ENCODE measurements at places on chromosomes 7 and 10.

DNA sequence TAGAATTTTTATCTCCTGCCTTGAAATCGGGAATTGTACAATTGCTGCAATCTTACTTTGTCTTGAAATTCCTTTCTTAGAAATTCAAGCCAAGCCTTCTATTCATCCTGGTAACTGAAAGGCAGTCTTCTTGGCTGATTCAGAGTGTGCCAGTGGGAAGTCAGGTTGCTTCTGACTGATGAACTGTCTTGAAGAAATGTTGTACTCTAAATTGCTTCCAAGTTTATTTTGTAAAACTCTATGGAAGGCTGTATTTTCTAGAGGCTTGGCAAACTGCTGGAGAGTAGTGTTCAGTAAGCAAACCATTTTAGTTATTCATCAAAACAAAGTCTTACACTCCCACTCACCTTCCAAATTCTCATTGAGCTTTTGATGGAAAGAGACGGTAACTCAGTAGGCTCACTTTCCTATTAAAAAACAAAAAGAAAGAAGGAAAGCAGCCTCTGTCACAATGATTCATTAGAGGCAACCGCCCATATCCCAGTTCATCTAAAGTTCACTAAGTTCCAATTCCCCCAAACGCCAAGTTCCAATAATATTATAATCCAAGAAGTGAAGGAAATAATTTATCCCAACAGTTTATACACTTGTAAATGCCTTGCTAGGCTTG is 187.9 kb upstream of the MALRD1 start:
- no peak for DNase-seq

DNA sequence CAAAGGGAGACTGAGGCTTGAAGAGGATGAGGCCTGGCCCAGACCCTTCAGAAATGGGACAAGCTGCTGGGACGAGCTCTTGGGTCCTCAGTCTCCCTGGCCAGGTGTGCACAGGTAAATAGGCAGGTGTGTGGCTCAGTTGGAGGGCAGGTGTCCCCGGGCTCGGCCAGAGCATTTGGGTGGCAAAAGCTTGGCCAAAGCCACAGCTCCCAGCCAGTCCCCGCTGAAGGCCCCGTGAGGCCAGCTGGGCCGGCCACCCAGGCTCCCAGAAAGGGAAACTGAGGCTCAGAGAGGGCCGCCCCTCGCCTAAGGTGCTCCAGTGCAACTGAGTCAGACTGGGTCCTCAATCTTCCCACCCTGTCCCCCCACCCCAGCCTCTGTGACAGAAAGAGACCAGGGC is 37.3 kb downstream of the MICALL2 start:
- no peak for DNase-seq

GRCh38 chr10:22604344-22605126 is 109.8 kb downstream of the PIP4K2A start:
- no peak for DNase-seq

- no peak for DNase-seq
Measured at GRCh38 chr10:87605628-87606251, 53.9 kb upstream of the PAPSS2 start.

DNA sequence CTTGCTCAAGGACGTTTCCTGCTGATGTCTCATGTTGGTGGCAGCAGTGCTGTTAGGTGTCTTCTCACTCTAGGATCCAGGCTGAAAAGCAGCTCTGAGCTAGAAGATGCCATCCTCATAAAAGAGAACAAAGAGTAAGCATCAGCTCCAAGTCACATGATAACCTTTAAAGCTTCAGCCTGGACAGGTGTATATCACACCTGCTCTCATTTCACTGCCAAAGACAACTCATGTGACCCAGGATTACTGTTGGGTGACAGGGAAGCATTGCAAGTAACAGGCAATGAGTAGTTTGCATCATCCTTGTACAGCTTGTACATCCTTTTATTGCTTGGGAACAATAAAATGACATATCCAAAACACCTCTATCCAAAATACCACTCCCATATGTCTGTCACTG is 423.4 kb upstream of the DPP6 start:
- DNase-seq, result no peak

- no peak for DNase-seq
Measured at GRCh38 chr10:130808686-130809085, 502.8 kb downstream of the TCERG1L start.

GRCh38 chr10:125157505-125157904 is 2.9 kb downstream of the CTBP2 start:
- DNase-seq, result no peak

DNA sequence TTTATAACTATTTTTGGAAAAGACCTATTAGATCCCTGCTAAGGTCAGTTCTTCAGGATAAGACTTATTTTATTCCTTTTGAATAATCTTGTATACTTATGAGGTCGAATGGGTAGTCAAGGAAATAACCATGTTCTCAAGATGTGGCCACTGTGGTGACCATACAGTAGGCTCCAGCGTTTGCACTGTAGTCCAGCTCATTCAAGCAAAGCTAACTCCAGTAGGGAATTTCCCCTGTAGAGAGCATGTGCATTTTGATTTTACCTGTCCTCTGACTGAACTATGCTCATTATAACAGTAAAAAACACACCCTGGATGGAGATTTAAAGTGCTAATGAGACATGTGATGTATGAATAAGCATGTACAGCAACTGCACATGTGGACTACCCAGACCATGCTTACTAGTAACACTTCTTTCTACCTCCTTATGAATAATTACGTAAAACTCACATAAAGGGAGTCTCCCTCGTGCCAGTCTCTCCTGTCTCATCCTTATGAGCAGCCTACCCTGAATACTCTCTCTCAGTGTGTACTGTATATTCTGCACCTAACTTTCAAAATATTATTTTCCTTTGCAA is 32.4 kb upstream of the SEMA3E start:
- no peak for DNase-seq

DNA sequence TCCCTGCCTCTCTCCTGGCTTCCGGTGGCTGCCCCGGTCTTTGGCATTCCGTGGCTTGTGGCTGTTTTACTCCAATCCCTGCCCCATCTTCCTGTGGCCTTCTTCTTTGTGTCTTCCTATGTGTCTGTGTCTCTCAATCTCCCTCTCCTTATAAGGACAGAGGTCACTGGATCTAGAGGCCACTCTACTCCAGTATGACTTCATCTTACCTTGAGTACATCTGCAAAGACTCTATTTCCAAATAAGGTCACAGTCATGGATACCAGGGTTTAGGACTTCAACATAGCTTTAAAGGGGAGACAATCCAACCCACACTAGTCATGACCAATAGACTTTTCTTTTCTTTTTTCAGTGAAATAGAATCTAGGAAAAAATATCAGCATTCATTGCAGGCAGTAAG is 153.3 kb upstream of the INSYN2A start:
- no peak for DNase-seq

DNA sequence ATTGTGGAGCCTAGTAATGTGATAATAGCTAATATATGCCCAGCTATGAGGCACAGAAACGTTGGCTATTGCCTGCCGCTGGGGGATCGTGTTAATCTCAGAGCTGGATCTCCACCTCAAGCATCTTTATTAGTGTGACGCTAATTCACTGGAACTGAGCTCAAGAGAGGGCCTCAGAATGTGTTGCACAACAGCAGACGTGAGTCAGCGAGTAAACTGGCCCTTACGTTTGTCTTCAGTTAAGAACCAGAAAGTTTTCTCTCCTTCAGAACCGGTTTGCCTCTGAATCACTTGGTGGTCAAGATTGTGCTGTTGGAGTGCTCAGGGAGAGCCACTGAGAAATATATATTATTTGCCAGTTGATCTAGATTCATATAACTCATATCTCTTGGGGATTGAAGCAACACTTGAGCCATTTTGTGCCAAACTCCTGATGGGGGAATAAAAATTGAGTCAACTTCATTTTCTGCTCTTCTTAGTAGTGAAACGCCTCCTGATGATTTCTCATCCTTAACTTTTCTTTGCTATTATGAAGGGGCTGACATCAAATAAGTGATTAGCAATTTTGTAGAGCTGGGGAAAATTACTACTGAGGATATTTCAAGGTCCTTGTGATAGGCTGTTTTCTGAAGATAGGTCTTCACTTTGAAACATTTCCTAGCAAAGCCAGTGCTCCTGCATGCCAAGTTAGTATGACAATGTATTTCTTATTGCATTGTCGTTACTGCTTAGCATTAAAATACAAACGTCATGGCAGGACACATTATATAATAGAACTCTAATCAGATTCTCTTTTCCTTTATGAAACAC is 22.3 kb downstream of the BZW2 start:
- DNase-seq, result no peak

DNA sequence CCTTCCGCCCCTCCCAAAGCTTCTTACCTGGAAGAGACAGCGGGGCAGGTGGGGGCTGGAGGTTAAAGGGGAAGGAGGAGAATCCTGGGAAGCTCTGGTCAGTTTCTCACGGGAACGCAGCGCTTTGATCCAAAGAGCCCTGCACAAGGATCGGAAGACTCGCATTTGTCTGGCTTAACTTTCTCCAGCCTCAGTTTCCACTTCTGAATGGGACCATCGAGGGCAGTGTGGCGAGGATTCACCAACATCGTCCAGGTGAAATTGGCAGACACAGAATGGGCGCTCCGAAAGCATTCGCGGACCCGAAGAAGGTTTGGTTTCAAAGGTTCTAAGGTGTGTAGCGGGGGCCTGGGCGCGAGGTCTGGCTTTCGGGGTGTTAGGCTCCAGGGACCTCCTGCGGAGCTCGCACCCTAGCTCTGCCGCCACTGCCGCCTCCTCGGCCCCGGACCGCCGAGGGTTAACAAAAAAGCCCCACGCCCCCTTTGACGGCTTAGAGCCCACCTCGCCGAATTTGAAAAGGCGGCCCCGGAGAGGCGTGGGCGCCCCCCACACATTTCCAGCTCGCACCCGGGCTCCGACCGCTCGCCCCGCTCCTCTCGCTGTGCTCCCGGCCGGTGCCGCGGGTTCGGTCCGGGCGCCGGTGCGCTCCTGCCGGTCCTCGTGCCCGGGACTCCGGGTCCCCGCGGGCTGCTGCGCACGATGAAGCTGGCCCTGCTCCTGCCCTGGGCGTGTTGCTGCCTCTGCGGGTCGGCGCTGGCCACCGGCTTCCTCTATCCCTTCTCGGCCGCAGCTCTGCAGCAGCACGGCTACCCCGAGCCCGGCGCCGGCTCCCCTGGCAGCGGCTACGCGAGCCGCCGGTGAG is at the start of gene COL26A1:
Gene COL26A1 (plus strand): TSS at position 542 of the 862 bp plus-strand sequence. CDS start 158 bp downstream, at position 700.
- no peak for DNase-seq

GRCh38 chr10:92760609-92761008 is 70.9 kb downstream of the HHEX start:
- DNase-seq, result no peak

- no peak for DNase-seq
Measured at GRCh38 chr10:107618504-107618994, 454.0 kb upstream of the SORCS1 start.

- DNase-seq, result no peak
Measured at GRCh38 chr10:123637326-123637880, 28.8 kb upstream of the GPR26 start.

GRCh38 chr10:98388101-98388655 is 26.8 kb downstream of the PYROXD2 start:
- DNase-seq, result no peak

- DNase-seq, result no peak
Measured at GRCh38 chr10:113666682-113667252, 2.9 kb upstream of the NRAP start.

DNA sequence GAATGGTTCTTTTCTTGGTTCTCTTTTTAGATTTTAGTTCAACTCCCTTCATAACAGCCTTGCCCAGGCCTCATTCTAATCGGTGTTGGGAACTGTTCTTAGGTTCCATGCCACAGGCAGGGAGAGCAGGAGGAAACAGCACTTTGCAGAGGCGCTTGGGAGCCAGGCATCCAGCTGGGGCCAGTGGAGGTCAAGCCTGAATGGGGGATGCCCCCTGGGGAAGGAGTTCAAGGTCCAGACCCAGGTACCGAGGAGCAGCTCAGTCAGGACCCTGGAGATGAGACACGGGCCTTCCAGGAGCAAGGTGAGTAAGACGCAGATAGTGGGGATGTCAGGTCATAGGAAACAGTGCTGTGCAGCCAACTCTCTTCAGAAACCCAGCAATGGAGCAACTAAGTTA is 4.5 kb downstream of the ZSCAN25 start:
- DNase-seq, result no peak

GRCh38 chr10:126857178-126857806 is 47.9 kb upstream of the DOCK1 start:
- no peak for DNase-seq

- no peak for DNase-seq
Measured at GRCh38 chr10:132698761-132699391, 87.1 kb downstream of the NKX6-2 start.

GRCh38 chr10:117137031-117137910 is 799 bp downstream of the VAX1 start:
- no peak for DNase-seq

DNA sequence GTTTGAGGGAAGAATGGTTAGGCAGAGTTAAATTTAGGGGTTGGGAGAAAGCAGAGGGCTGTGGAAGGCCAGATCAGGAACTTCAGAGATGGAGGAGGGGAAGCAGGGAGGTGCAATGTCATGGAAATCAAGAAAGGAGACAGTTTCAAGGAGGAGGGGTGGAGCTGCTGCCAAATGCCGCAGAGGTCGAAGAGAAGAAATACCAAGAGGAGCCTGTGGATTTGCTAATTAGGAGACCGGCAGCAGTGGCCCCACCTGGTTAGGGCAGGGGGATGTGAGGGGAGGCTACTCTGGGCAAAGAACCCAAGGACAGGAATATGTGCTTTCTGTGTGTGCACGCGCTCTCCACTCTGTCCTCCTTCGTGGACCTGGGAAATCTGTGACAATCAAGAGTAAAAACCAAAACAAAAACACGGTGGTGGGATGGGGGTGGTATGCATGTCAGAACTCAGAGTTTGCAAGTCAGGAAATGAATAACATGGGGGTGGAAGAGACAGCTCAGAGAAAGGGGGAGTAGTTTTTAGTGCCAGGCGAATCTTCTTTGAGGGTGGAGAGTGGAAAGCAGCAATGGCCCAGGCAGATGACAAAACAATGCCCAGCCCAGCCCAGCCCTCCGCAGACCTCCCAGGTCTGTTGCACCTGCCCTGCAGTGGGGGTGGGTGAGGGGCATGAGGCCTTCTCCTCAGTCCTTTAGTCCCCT is 102.9 kb upstream of the PAX2 start:
- DNase-seq, result no peak

GRCh38 chr7:104017001-104017400 is 27.5 kb upstream of the RELN start:
- DNase-seq, result no peak

DNA sequence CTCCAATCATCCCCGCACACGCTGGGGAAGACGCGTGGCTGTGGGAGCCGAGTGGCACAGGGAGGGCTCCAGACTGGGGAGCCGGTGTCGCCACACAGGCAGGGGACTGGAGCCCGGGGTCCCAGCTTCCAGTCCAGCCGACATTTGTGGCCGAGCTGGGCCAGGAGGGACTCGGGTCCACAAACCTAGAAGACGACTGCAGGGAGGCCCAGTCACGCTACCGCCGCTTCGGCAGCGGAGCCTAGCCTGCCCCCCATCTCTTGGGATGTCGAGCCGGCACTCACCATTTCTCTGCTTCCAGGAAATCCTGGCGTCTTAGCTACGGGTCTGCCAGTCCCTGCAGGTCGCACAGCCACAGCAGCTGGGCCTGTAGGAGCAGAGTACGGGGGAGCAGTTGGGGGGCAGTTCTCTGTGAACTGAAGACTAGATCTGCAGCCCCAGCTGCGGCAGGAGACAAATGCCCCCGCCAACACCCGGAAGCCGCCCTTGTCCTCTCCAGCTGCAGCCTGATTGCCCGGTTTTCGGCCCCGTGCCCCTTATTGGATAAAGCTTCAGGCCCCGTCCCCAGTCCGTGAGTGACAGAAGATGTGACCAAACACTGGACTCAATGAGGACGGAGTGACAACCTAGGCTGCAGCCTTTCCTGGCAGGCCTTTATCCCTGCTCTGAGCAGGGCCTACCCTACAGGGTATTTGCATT is 270.7 kb downstream of the ZNF33B start:
- DNase-seq, result no peak
